ENCODE measurements at places on chromosomes 12 and 14.

DNA sequence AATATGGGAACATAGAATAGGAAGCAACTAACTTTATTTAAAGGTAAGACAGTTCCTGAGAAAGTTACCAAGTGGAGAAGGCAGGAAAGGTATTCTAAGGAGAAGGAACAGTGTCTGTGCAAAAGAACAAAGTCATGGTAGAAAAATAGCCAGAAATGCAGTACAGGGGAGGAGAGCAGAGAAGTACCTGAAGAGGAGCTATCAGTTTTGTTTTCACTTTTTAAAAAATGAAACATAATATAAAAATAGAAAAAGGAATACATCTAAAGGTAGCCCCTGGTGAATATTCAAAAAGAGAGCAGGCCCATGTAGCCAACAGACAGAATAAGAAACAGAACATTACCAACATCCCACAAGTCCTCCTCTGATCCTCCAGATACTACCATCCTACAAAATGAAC lies 408.7 kb downstream of the ADAMTS20 start:
- DNase-seq = no peak

DNA sequence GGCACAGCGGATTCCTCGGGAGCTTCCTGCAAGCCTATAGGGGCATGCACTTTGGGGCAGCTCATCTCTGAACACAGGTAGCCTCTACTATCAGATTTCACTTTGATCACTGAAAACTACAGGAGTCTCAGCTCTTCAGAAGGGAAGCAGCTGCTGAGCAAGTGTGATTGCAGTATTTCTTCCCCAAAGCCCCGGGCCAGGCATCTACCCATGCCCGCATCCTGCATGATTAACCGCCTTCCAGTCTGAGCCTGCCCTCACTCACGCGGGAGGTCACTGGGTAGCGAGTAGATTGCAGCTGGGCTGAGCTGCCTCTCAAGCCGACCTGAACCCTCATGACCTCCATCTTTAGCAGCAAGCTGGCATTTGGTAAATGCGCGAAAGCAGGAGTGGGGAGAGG lies 334.7 kb downstream of the DPF3 start:
- no peak for DNase-seq

DNA sequence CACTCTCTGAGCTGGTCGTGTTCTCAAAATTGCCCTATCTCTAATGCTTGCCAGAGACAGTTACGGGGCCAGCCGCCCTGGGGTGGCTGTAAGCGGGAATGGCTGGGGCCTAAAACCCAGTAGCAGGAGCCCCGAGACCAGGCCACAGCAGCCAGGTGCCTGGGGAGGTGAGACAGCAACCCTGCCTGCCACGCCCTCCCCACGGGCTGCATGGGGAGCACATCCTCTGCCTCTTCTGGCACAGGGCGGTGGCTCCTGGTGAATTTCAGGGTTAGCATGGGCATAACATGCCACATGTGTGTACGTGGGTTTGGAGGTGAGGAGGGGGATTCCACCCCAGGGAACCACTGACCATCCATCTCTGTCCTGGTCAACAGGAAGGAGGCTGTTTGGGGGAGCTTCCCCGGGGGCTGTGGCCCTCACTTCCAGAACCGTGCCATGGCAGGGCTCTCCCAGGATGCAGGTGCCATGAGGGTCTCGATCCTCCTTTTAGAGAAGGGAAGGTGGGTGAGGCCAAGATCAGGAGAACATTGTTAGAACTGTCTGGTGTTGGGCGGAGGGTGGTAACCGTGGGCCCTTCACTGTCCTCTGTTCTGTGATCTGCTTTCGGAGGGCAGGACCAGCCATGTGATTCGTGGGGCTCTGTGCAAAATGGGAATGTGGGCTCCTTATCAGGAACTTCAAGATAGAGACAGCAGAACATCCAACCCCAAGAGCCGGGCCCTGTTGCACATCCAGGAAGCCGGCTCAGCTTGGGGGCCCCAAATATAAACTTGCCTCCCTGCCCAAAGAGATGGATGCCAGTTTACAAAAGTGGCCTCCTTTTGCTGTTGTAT lies 312.2 kb upstream of the DIO3 start:
- DNase-seq = no peak

- no peak for DNase-seq
Measured at GRCh38 chr14:51613416-51613815, 38.3 kb upstream of the FRMD6 start.

DNA sequence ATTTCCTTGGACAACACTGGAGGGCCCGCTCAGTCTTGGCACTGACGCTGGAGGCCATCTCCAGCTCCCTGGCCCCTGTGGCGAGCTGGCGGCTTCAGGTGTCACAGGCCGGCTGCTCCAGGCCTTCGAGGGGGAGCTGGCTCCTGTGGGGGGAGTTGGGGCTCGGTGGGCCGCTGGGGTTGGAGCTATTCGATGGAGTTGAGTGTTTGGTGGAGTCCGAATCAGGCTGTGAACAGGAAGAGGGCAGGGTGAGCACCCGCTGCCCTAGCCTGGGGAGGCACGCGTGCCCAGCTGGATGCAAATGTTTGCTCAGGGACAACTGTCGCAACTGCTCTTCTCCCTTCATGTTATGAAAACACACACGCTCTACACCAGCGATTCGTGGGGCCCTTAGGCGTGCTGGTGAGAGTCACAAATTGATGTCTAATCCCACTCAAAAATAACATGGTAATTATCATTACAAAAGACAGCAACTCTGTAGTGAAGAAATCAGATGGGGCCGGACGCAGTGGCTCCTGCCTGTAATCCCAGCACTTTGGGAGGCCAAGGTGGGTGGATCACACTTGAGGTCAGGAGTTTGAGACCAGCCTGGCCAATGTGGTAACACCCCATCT lies 11.3 kb downstream of the AMN start:
- no peak for DNase-seq

DNA sequence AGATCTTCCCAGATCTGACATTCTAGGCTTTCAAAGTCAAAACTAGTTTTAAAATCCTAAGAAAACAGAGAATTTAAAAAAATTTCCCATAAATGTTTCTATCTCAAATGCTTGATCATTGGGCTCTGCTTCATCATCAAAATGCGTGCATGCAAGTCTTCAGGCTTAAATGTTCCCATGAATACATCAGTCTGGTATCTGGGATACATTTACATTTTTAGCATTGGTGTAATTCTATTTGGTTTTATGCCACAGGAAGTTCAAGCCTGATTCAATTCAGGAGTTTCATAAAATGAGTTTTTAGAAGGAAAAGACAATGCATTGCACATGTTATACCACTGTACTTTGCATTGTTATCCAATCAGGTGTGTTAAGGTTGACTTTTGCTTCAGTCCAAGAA lies 336.4 kb downstream of the PCNX1 start:
- no peak for DNase-seq

GRCh38 chr12:9707864-9708808 lies 24.8 kb downstream of the CLECL1 start:
- DNase-seq = peak; percentile 56

DNA sequence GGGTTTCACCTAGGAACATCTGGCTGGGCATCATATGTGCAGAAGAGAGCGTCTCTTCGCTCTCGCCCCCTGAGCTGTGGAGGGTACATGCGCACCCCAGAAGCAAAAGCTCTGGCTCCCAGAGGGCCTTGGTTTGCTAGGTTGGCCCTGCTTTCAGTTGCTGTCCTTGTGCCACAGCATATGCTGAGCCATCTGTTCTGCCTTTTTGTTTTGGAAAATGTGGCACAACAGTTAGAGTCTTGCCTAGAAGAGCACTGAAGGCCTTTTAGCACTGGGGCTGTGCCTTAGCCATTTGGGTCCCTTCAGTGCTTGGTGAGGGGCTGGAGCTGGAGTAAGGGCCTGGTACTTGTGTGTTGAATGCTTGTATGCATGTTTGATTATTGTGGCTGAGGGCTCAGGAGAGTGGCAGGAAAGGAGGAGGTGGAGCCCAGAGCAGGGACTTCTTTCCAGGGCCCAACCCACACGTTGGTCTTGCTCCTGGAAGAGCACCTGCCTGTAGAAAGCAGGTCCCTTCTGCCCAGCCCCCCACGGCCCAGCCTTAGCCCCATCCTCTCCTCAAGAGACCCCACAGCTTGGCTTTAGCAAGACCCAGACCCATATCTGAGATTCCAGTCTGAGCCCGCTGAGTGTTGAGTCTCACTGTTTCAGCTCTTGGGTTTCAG lies 113.7 kb downstream of the SLC25A47 start:
- no peak for DNase-seq

DNA sequence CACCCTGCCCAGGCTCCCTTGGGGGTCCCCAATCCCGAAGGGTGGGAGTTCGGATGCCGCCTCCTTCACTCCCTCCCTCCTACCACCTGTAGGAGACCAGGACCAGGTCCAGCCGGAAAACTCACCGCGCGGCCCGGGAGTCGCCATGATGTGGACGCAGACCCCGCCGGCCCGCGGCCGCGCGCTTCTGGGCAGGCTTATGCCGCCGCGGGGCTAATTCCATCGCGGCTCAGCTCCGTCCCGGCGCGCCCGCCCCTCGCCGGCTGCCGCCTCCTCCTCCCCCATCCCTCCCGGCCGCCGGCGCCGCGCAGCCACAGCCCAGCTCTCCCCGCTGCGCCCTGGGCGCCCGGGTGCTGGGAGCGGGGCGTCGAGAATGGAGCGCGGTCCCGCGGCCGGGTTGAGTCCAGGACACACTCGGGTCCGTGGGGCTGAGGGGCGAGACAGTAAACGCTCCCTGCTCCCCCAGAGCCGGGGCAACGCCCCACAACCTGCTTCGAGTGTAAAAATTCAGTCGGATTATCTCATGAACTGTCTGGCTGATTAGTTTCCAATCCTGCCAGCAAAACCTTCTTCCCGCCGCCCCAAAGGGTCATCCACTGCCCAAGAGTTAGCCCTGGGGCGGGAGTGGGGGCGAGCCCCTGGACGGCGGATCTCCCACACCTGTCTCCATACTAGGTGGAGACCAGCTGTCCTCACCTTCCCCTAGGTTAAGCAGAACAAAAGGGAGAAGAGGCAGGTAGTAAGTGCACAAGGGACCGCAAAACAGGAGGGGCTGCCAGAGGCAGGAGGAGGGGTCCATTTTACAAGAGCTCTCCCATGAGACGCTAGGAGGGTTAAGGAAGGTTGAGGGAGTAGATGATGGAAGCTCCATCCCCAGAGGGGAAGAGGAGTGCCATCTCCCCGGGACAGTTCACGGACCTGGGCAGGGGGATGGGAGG lies at the start of gene ANO2:
TSS of gene ANO2 (minus strand) at position 189 of the 938 bp plus-strand sequence. CDS start at position 147, 42 bp downstream.
- no peak for DNase-seq

DNA sequence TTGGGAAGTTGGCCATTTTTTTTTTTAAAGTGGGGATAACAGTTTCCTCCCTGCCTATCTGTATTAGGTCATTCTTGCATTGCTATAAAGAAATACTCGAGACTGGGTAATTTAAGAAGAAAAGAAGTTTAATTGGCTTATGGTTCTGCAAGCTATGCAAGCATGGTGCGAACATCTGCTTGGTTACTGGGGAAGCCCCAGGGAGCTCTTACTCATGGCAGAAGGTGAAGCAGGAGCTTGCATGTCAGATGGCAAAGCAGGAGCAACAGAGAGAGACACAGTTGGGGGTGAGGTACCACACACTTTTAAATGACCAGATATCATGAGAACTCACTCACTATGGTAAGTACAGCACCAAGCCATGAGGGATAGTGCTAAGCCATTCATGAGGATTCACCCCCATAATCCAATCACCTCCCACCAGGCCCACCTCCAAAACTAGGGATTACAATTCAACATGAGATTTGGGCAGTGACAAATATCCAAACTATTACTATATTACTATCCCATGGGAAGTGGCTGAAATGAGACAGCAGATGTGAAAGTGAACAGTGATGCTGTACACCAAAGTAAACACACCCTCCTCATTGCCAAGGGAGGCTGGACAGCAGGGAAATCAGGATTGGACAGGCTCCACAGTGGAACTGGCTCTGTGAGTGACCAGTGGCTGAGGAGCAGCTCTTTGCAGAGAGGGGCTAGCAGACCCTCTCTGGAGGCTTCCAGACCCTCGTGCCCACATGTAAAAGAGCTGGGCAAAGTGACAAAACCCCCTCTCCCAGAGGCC lies 40.5 kb downstream of the CRACR2A start:
- DNase-seq = no peak

- DNase-seq = no peak
Measured at GRCh38 chr12:31005256-31005943, 68.3 kb upstream of the DDX11 start.

- DNase-seq = no peak
Measured at GRCh38 chr14:65001723-65002122, 15.0 kb downstream of the FNTB start.

- DNase-seq = no peak
Measured at GRCh38 chr12:58833853-58834252, 86.5 kb downstream of the LRIG3 start.

GRCh38 chr12:10113075-10113474 lies 14.3 kb upstream of the CLEC1A start:
- DNase-seq = no peak

- no peak for DNase-seq
Measured at GRCh38 chr14:77406086-77406485, 17.2 kb downstream of the NOXRED1 start.

- DNase-seq = no peak
Measured at GRCh38 chr14:105165134-105165704, 3.4 kb downstream of the JAG2 start.

GRCh38 chr14:102906616-102907302 lies 15.7 kb upstream of the AMN start:
- DNase-seq = no peak

GRCh38 chr14:104224131-104224505 lies 85.7 kb downstream of the KIF26A start:
- no peak for DNase-seq

DNA sequence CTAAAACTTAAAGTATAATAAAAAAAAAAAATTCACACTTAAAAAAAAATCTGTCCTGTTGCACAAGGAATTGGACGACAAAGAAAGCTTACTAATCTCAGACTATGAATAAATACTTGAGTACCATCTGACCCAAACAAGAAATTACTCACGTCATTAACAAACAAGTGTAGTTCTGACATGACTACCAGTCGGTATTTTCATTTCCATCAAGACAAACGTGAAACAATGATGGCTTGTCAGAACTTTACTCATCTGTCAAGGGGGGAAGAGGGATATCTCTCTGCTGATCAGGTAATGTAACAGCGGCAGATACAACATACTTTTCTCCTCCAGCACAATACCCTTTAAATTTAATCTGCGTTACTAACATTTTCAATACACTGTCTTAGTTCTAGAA lies 78.3 kb downstream of the CDK17 start:
- no peak for DNase-seq

DNA sequence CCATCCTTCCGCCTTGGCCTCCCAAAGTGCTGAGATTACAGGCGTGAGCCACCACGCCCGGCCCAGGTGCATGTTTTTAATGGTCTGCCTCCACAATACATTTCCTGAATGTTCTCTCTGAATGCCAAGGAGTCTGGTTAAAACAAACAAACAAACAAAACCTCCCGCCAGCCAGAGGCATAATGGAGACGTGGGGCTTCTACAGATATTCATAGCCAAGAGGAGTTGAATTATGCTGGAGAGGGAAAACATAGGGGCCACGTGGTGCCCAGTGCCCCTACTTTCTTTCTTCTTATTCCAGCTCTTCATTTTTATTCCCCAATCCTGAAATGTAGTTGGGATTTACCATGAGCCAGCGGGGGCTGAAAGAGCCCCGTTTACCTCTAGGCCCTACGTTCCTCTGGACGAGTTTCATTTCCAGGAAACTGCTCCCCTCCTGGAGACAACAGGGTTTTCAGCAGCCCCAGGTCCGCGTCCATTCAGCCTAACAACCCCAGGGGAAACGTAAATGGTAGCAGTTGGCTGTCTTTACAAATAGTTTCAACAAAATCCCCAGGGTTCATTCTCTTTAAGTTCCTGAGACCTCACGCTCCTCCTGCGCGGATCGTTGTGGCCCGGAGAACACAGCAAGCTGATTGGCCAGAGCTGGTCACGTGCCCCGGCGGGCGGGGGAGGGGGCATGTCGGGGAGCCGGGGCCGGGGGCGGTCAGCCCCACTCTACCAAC lies 108.5 kb upstream of the ESRRB start:
- DNase-seq = no peak
